ENCODE measurements at places on chromosomes 5 and 9.
A peak's percentile ranks its signal among the peaks of the same experiment; 100 is the strongest.

GRCh38 chr5:117776977-117777376 lies 1202.4 kb upstream of the SEMA6A start:
- no peak for DNase-seq

GRCh38 chr5:7683753-7684152 lies 167.2 kb downstream of the CFAP90 start:
- no peak for DNase-seq

- DNase-seq: no peak
Measured at GRCh38 chr5:68482199-68482598, 266.6 kb downstream of the PIK3R1 start.

DNA sequence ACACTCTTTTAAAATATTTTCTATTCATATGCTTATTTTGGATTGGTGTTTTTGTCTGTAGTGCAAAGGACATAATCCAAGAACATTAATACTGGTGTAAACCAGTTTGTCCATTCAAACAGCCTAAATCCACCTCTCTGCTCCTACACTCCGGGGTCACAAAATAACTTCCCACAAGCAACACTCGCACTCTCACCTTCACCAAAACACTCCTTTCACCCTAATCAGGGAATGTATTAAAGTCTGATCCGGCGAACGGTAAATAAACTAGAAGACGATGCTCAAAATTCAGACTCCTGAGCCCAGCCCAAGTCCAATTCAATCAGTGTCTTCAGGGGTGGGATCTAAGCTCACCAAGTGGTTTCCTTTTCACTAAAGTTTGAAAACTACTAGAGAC lies 649 bp downstream of the AP3B1 start:
- DNase-seq: no peak

- no peak for DNase-seq
Measured at GRCh38 chr5:132962429-132963021, 909 bp downstream of the AFF4 start.

- DNase-seq: no peak
Measured at GRCh38 chr5:14017904-14018303, 73.4 kb upstream of the DNAH5 start.

DNA sequence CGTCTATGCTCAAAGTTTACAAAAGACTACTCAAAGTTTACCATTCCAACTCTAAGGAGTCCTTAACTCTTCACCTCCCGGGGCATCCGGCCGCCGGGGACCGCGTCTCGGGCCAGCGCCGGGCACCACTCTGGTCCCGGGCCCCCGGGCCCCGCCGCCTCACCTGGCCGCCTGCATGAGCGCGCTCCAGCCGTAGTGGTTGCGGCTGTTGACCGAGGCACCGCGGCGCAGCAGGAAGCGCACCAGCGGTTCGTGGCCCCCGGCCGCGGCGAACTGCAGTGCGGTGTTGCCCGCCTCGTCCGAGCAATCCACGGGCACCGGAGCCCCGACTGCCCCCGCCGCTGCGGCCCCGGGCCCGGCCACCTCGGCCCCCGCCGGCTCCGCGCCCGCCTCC lies 388 bp downstream of the ANKS6 start:
- DNase-seq: peak; percentile 34

DNA sequence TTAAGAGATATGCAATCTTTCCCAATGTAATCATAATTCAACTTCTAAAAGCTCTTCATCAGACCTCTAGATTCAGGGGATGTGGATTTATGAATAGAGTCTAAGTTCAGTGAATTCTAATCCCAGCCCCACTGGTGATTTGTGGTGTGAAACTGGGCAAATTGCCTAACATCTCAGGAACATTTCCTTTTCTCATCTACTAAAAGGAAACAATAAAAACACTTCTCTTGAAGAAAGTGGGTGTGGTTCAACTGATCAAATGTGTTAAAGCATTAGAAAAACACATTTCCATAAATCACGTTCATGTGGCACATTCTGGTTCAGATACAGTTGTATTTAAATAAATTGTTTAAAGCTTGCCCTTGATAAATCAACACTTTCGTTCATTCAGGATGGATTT lies 631.7 kb upstream of the CDH6 start:
- no peak for DNase-seq
